ENCODE measurements at places on chromosomes 12 and 14. TPM values are rescaled to one million over a fixed set of nuclear protein-coding genes. Genes with fewer than 3 reads are reported as not detected.

The AICDA gene
- not detected for total RNA-seq

The RPL6 gene
- total RNA-seq = 802 TPM

The SLC17A8 gene
- total RNA-seq = not detected

The CCDC38 gene
- not detected for total RNA-seq

All from aorta (tissue), 5 donors.